Jurkat, Clone E6-1 (cell line): ENCODE measurements at places on chromosomes 7 and 10.

- DNase-seq = no peak
Observed at GRCh38 chr7:112546723-112547513, 66.1 kb downstream of the LSMEM1 start.

DNA sequence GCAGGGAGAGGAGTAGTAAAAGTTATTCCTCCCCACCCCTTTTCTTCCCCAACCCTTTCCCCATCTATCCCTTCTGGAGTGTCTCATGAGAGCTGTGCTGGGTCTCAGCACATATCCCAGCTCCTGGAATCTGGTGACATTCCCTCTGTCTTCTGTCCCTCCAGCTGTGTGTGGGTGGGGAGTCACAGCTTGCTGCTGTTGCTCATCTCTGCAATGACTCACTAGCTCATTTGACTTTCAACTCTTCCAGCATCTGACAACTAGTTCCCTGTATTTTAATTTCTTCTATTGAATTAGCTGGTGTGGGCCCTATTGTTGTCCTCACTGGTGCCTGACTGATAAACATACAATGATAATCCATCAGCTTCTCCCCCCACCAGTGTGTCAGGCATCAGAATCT lies 198.9 kb upstream of the AUTS2 start:
- DNase-seq = no peak

DNA sequence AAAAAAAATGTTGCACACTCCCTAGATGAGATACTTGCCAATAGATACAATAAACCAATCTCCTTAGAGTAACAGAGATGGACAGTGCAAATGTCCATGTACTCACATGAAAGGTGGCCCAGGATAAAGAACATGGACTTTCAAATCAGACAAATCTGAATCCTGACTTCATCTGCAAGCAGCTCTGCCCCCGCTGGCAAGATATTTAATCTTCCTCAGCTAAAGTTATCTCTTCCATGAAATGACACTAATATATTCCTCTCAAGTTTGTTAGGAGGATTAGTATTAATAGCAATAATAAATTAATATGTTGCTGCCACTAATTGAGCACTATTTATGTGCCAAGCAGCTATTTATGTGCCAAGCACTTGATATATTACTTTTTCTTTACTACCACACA lies 148.6 kb upstream of the YAE1 start:
- no peak for DNase-seq

DNA sequence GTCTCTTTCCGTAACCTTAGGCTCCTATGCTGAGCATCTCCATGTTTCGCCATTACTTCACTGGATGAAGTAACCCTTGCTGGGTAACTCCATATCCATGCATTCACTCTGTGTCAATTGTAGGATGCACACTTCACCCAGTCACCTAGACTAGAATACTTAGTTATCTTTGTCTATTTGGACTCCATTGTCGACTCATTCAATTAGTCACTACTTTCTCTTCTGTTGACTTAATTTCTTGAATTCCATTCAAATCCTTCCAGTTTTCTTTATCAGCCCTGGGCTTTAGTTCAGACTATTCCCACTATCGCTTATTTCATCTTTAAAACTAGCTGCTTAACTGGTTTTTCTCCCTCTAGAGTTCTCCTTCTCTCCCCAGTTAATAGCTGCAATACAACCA lies 111.3 kb upstream of the TNS3 start:
- DNase-seq = no peak

- peak; percentile 10 for DNase-seq
Observed at GRCh38 chr7:33807779-33808482, 97.4 kb upstream of the BMPER start.

GRCh38 chr7:101617451-101618206 lies 11.5 kb downstream of the MYL10 start:
- no peak for DNase-seq

GRCh38 chr7:129750501-129750900 lies 139.0 kb downstream of the NRF1 start:
- no peak for DNase-seq

DNA sequence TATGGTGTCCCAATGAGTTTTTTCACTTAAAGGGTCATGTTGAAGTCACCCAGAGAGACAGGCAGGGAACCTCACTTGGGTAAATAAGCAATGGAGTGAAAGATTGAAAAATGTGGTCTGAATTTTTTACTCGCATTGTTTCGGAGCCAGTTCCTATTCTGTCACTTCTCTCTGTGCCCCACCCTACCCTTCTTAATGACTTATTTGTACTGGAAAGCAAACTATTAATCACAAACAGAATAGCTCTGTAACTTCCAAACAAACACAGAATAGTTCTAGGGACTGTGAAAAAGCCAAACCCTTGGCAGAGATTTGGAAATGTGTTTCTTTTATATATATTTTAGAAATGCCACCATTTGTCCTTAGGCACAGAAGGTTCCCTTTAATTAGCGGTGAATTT lies 76.0 kb downstream of the LRMDA start:
- no peak for DNase-seq

DNA sequence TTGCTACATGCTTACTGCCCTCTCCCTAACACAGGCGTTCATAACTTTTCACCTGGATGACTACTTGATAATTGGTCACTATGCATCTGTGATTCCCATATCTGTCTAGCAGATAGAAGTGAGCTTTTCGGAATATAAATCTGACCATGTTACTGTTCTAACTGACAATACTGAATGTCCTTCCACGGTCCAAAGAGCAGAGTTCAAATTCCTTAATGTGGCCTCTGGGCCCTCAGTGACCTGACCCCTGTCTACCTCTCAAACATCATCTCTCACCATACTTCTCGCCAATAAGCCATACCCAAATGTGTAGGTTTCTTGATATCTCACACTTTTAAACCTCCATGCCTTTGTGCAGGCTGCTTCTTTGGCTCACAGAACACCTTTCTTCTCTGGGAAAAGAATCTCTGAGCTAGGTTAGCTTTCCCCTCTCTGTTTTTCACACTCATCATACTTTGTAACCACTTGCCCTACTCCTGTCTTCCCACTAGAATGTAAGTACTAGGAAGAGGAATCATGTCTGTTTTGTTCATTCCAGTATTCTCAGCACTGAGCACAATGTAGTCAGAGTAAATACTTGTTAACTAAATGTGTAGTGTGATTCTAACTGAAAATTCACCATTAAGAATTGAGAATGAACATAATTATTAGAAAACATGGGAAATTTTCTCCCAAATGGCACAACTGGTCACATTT lies 39.2 kb upstream of the LRRC17 start:
- no peak for DNase-seq

GRCh38 chr10:106980495-106981451 lies 183.7 kb downstream of the SORCS1 start:
- no peak for DNase-seq

GRCh38 chr10:131733596-131733995 lies 167.2 kb upstream of the PPP2R2D start:
- DNase-seq = no peak

DNA sequence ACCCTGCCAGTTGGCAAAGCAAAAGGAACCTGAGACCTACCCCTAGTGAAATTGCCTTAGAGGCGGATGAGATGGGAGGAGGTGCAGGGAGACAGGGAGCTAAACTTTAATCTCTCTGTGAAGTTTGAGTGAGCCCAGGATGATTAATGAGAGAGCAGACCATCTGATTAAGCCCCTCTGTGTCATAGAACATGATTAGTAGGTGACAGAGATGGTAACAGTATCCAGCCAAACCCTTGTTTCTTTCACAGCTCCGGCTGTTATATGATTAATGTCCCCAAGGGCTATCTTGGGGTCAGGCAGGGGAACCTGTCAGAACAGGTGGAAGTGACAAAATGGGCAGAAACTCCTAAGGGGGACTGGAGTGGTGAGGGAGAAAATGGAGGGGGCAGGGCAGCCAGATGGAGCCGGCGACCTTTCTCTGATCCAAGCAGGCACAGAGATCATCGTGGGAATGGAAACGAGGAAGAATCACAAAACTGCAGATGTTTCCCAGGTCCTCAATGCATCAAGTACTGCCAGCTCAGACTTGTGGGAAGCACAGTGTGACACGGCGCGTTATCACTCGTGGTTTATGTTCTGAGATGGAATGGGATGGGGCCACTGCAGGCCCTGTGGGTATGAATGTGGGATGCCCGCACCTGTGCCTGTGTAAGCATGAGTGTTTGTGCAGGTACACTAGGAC lies 684.2 kb downstream of the LRMDA start:
- no peak for DNase-seq
